Bone marrow (tissue), 2 donors: ENCODE measurements at places on chromosomes 7 and 10.

DNA sequence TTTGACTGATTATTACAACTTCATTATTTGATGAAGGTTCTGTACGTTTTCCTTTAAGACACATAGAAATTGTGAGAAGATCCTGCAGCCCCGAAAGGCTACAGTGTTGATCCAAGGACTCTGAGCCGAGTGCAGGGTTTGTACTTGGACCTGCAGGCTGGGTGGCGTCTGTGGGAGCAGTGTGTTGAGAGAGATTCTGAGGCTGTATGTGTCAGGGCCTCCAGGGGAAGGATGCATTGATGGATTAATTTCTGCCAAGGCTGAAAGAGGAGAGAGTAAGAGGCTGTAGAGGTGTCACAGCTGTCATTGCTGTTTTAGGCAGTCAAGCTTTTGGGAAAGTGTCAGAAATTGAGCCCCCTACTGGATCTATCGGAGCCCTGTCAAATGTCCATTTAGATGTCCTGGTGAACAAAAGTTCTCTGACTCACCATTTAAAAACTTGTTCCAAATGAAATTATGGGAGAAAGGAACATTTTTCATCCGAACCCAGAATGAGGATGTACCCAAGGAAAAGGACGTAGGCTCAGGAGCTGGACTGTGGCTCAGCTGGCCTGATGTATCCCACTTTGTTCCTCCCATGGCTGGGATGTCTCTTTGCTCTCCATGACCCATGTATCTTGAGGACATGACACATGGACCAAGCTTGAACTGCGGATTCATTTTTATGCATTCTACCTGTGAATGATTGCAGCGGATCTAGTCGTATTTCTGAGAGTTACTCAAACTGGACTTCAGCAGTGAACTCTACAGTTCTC is 102.2 kb downstream of the TCF7L2 start:
- DNase-seq: no peak

GRCh38 chr7:137282043-137282442 is 61.5 kb downstream of the PTN start:
- no peak for DNase-seq

- DNase-seq: no peak
These were observed 5.0 kb downstream of the NDUFA5 start for GRCh38 chr7:123552641-123553040.

GRCh38 chr10:55509168-55509567 is 708.1 kb upstream of the PCDH15 start:
- DNase-seq: no peak

DNA sequence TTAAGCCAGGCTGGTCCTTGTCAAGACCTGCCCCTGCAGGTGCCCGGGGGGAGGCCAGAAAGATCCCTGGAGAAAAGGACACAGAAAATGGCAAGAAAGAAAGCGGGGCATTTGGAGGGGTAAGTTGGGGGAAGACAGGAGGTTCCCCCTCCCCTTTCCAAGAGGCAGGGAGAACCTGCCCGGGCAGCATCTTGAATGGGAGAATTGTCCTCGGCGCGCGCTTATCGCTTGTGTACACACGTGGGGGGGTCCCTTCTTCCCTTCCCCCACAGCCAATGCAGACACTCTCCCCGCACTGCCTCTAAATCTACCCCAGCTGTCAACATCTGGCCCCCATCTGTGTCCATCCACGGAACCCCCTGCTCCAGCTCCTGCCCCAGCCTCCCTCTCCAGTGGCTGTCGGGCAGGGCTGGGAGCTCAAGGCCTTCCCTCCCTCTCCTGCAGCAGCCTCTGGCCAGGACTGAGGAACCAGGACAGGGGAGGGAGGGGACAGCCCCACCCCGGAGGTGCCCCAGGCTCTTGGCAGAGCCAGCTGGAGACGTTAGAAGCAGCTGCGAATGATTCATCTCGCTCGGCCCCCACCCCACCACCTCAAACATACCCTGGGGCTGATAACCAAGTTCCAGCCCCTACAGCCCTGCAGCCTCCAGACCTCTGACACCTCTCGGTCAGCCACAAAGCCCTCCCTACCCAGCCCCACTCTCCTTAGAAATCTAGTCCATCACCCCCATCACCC is 25.3 kb downstream of the EPHB4 start:
- DNase-seq: peak; percentile 24

- no peak for DNase-seq
These were observed 283.4 kb upstream of the AOAH start for GRCh38 chr7:37007691-37008090.

GRCh38 chr10:62424026-62424425 is 49.9 kb downstream of the ZNF365 start:
- no peak for DNase-seq

DNA sequence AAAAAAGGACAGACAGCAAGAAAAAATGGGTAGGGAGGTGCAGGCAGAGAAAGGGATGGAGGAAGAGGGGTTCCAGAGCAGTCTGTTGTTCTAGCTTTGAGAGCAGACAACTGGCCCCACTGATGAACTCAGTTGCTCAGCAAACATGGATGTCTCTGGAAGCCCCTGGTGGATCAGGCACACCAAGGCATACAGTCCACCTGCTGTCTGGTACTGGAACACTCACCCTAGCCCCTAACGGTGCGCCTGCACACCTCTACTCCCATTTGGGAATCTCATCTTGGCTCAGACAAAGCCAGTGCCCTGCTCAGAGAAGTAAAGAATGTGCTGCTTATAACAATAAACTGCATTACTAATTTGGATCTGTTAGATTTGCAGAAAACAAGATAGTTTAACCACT is 7.7 kb downstream of the MACROH2A2 start:
- DNase-seq: no peak

- DNase-seq: no peak
These were observed 78.4 kb upstream of the DUSP5 start for GRCh38 chr10:110419265-110419664.

DNA sequence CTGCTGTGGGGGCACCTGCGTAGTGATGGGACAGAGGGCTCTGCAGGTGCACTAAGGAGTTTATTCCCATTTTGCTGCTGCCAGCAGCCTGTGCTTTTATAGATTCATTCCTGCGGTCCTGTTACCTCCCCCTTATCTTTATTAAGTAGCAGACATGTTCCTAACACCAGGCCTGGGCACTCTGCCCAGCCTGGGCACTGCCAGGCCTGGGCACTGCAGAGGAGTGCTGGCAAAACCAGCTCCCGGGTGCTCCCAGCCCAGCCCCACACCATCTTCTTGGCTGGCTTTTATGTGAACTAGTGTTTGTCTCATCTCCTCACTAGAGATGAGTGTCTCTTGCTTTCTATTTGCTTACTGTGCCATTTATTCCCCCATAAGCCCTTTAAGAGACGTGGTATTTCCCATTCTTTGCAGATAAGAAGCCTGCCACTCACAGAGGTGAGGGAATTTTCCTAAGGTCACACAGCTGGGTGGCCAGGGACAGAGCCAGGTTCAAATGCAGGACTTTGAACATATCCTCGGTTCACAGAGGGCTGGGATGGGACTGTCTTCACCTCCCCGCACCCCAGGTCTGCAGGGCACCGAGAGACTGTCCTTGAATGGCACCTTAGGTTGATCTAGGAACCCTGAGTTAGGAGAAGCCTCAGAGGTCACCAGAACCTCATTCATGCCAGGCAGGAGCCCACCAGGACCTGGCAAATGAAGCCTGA is 14.6 kb upstream of the DRGX start:
- DNase-seq: no peak

GRCh38 chr10:125936331-125936730 is 40.0 kb downstream of the FANK1 start:
- DNase-seq: no peak

GRCh38 chr7:92808635-92809034 is 27.7 kb downstream of the CDK6 start:
- no peak for DNase-seq

DNA sequence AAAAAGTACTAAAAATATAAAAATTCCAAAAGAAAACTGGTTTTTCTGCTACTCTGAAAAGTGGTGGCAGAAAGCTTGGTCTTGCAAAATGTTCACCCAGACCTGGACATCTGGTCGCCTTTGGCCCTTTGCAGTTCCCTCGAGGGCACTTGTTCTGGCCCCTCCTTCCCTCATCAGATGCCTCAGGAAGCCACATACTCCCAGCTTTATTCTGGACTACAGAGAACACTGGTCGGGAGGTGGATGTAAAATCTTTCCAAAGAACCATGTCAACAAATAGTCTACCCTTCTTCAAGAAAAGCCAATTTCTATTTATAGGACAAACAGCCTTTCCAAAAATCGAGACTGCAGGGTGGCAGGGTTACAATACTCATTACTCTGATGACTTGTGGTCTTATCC is 726.1 kb downstream of the TNS3 start:
- no peak for DNase-seq

- DNase-seq: no peak
These were observed 88.3 kb upstream of the CACUL1 start for GRCh38 chr10:118842843-118843624.

GRCh38 chr7:130683026-130683425 is 3.3 kb downstream of the TSGA13 start:
- DNase-seq: no peak

- DNase-seq: no peak
These were observed 139.3 kb downstream of the PPP1R9A start for GRCh38 chr7:95046494-95047240.

- no peak for DNase-seq
These were observed 29.6 kb downstream of the CCDC172 start for GRCh38 chr10:116353817-116354216.

GRCh38 chr10:62019013-62019684 is 117.7 kb downstream of the ARID5B start:
- no peak for DNase-seq

- DNase-seq: no peak
These were observed 331.3 kb downstream of the PLXNA4 start for GRCh38 chr7:132244903-132245480.

DNA sequence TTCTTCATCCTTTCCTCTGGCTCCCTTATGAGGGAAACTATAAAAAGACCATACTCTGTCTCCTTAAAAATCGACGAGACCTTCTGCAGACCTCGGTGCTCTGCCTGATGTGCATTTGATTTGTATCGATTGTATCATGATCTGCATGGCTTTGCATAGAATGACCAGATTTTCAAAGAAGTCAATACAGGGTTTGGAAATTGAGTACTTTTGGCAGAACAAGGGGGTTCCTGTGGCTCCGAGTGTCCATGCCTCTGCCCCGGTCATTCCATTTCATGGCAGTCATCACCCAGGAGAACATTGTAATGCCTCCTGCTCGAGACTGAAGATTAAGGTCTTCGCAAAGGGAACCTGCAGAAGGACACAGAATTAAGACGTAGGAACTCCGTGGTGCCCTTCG is 685 bp downstream of the CASP2 start:
- DNase-seq: no peak
